ENCODE measurements at places on chromosomes 11 and 22. TPM values are rescaled to one million over a fixed set of nuclear protein-coding genes. Genes with fewer than 3 reads are reported as not detected.
A peak's percentile ranks its signal among the peaks of the same experiment; 100 is the strongest.

DNA sequence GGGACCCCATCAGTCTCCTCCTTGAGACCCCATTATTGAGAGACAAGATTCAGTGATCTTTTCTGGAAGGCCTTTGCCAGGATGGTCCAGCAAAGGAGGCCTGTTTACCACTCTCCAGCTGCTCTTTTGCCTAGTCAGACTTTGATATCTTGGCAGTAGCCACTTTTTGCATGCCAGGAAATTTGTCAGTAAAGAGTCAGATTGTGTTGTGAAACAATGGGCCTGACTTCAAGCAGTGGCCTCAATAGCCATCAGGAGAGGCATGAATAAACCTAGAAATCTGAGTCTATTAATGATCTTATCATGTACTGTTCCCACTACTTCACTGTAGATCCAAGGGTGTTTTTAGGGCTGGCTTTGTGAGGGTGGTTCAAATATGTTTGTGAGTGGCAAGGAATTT is 479.4 kb downstream of the JRKL start:
- no peak for DNase-seq

DNA sequence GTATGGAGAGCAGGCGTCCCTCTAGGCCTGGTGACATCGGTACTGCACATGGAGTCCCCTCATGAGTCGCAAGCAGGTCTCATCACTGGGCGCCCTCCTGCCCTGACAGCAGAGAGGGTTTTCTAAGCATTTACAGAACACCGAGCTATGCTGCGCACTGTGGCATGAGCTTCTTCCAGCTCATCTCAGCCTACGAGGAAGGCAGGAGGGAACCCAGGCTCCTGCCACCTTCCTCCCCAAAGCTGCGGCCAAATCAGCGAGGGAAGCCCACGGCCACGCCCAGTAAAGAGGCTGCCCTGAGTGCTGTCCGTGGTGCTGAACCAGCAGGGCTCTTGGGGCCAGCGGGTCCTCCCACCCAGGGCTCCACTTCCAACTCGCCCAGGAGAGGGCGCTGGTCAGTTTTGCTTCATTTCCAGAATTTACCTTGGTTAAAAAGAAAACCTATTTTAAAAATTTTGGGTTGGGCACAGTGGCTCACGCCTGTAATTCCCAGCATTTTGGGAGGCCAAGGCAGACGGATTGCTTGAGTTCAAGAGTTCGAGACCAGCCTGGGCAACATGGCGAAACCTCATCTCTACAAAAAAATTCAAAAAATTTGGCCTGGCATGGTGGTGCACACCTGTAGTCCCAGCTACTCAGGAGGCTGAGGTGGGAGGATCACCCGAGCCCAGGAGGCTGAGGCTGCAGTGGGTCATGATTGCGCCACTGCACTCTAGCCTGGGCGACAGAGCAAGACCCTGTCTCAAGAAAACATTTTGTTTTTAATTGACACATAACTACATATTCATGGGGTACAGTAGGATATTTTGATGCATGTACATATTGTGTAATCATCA is 34.2 kb downstream of the PHF21B start:
- peak; percentile 76 for DNase-seq

DNA sequence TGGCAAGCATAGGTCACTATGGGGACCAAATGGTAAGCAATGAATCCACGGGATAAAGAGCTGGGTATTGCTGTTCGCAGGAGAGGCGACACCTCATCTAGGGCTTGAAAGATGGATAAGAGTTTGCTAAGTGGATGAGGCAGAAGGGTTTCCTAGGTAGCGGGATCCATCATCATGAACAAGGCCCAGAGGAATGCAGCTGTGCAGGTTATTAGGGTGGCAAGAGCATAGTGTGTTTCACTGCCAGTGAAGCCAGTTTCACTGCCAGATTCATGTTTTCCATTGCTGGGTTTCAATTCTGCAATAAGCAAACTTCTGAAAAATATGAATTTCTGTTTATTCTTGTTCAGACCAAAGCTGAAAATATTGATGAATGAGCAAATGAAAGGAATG is 27.2 kb downstream of the WEE1 start:
- DNase-seq: peak; percentile 53

- no peak for DNase-seq
Measured at GRCh38 chr11:19957294-19957943, 202.9 kb downstream of the DBX1 start.

- DNase-seq: no peak
Measured at GRCh38 chr11:119858288-119858687, 129.3 kb upstream of the NECTIN1 start.

GRCh38 chr11:77449060-77449521 is 24.8 kb downstream of the PAK1 start:
- no peak for DNase-seq

GRCh38 chr11:68399916-68400315 is 60.6 kb upstream of the PPP6R3 start:
- DNase-seq: no peak

DNA sequence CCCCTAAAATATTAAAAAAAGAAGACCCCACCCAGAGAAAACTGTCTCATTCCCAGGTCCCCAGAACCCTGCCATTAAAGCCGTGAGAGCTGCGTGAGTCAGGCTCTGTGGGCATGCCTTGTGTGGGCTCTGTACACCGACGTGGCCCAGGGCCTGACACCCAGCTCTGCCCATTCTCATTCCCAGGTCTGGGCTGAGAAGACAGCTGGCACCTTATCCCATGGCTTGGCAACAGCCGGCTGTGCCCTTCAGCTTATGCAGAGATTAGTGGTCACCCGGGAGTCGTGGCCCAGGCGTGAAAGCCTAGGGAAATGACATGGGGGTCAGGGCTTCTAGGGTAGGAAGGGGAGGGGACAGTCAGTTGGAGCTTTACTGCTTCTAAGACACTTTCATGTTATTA is 31.9 kb downstream of the OTOG start:
- DNase-seq: no peak

DNA sequence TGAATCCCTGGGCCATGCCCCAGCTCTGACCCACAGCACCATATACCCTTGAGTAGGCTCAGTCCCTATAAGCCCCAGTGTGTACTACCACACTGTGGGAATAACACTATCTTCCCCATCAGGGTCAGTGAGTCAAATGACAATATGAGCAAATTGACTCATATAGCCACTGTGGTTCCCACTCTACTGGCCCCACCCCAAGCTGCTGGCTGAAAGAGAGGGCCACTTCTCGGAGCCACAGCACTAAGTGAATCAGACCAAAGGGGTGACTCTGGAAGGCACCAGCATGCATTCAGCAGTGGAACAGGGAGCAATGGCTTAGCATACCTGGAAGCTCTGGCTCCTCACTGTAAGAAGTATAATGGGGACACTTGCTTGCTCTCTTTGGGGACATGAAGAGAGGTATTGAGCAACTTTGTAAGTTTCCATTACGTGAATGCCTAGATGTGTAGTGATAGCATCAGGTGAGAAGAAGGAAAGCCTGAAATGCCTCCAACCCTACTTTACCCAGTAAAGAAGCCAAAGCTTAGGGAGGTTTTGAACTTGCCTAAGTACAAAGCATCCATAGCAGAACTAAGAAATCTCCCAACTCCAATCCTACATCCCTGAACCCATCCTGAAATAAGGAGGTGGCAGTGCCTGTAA is 13.5 kb downstream of the CD59 start:
- DNase-seq: peak; percentile 80

GRCh38 chr22:50700387-50701075 is 27.9 kb downstream of the SHANK3 start:
- no peak for DNase-seq

DNA sequence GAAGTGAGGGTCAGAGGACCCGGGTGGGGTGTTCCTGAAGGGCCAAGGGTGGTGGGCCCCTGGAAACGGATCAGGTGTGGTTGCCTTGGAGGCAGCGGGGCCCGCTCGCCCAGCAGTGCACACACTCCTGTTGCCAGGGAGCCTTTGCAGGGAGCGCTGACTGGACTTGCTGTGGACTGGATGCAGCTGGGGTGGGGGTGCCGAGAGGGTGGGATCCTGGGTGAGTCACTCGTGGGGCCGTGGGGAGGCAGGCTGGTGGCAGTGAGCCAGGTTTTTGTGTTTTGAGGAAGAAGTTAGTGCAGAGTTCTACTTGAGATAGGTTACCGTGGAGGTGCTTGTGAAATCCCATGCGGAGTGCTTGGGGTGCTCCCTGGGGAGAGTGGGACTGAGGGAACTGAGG is 1.3 kb downstream of the MRPL23 start:
- DNase-seq: no peak

GRCh38 chr11:14420223-14420622 is 61.2 kb upstream of the RRAS2 start:
- no peak for DNase-seq

DNA sequence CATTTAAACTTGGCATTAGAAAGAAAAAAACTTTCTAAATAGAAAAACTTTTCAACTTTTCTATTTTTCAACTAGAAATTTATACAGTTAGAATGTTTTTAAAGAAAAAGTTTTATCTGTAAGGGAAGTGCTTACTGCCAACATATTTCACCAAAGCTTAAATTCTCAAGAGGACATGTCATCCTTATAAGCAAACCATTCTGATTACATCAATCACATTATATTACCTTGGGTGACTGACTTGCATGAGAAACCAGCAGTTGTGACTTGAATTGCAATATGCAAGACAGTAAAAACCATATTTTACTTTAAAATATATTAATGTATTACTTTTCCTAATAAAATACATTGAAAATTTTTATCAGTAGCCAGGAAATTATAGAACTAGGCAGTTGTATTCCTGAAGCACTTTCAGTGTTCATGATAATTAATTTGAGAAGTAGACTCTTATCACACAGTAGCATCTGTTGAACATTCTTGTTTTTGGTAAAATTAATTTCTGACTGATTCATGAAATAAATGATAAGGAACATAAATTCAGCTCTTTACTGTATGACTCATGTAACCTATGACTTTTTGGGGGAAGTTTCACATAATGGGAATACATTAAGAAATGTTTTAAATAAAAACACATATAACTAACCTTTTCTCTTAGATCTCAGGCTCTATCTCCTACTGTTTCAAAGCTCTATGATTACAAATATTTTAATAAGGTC is 345.0 kb upstream of the CCDC179 start:
- peak; percentile 50 for DNase-seq

DNA sequence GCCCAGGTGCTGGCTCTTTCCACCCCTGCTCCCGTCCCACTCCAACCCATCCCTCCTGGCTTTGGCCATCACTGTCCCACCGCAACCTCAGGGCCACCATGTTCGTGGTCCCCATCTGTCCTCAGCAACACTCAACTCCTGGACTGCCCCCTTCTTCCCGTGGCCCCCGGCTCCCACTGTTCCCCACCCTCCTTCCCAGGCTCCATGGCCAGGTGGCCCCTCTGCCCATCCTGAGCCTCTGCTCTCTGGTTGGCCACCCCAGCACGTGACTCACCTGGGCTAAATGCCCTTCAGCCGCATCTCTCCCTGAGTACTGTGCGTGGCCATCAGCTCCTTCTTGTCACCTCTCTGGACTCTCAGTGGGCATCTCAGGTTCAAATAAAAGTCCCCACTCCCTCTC is 41.6 kb upstream of the PHF21B start:
- no peak for DNase-seq

- peak; percentile 4 for DNase-seq
Measured at GRCh38 chr11:125245299-125245698, 80.7 kb downstream of the PKNOX2 start.

GRCh38 chr11:66604155-66604554 is 11.2 kb downstream of the CCS start:
- DNase-seq: no peak

GRCh38 chr22:43202756-43203410 is 15.9 kb upstream of the TTLL12 start:
- no peak for DNase-seq

DNA sequence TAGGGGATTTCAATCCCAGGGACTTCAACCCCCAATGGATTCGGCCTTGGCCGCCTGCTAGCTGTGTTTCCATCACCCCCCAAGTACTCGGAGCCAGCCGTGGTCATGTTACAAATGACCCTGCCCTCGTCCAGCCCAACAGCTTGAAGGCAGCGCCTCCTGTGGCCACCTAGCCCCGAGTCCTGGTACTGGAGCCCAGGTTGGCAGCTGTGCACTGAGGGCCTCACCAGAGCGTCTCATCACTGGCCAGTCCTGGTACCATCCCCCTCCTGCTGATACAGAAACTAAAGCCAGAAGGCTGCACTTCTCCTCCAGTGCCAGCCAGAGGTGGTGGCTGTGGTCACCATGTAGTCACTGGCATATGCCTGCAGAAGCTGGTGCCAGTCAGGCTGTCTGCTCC is 44.9 kb upstream of the FADD start:
- DNase-seq: peak; percentile 19

DNA sequence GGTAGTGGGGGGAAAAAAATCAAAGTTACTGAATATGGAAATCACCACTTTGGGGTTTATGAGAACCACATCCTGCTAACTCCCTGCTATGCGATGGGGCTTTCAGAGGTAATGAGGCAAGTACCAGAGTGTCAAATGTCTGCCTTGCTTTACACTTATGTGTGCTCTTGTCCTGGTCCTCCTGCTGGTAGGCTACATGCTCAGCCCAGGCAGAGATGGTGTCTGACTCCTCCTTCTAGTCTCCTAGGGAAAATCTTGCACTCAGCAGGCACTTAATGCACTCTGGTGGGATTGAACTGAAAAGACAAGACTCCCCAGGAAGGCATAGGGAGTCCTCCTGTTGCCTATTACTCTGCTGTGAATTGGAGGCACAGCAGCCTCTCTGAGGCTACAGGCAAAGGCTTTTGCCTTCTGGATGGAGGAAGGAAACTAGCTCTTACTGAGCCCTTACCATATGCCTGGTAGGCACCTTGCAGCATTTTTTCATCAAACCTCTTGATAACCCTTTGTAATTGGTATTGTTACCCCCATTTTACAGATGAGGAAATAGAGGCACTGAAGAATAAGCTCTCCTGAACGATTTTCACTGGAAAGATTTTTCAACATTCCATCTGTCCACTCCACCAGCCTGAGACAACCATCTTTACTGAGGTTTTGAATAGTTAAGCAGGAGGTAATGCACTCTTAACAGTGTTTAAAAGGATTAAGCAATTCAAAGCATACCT is 132.1 kb upstream of the PAX6 start:
- DNase-seq: no peak

DNA sequence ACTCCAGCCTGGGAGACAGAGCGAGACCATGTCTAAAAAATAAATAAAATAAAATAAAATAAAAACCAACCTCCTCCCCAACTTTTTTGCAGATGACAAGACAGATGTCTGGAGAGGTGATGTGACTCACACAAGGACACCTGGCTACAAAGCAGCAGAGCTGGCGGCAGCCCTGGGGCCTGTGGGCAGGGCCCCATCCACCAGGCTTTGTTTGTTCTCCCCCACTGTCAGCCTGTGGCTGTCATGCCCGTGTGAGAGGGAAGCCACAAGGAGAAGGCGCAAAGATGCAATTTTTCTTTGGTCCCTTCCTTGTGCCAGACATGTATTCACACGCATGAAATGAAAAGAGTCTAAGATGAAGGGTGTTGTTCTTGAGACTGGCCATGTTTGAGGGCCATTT is 16.6 kb downstream of the CD59 start:
- no peak for DNase-seq

Gene OR4D5
- total RNA-seq: not detected

Gene DKK3
- 453 TPM for total RNA-seq

Gene CECR2
- total RNA-seq: not detected

Gene SCO2
- total RNA-seq: 1.3 TPM

Gene KIRREL3
- total RNA-seq: 10.9 TPM

Gene PCF11
- total RNA-seq: 26.7 TPM

Gene TNNT3
- not detected for total RNA-seq

Gene OR8G5
- not detected for total RNA-seq

Gene HORMAD2
- total RNA-seq: not detected

Gene VPREB1
- not detected for total RNA-seq

Gene PARVA
- total RNA-seq: 65.8 TPM

Gene HNRNPUL2
- total RNA-seq: 3.9 TPM

Gene GAB2
- total RNA-seq: 5.9 TPM

Gene NXPE2
- not detected for total RNA-seq

Gene SMIM35
- total RNA-seq: not detected

Gene LMNTD2
- 0.28 TPM for total RNA-seq

Gene ZP1
- 0.28 TPM for total RNA-seq

Gene STK33
- total RNA-seq: 2.3 TPM

Gene AP1B1
- 70.8 TPM for total RNA-seq

Gene HOATZ
- not detected for total RNA-seq
